ENCODE measurements at places on chromosomes 2 and 18. TPM values are rescaled to one million over a fixed set of nuclear protein-coding genes. Genes with fewer than 3 reads are reported as not detected.

Gene ICA1L
- total RNA-seq = 11.1 TPM

Gene CYS1
- total RNA-seq = 9.1 TPM

Gene G6PC2
- 0.14 TPM for total RNA-seq

Gene MRPS5
- 33.7 TPM for total RNA-seq

Gene LRRC30
- total RNA-seq = not detected

Gene RESP18
- not detected for total RNA-seq

Gene KDSR
- 54.2 TPM for total RNA-seq

Gene SATB2
- 5.3 TPM for total RNA-seq

Gene LRRTM1
- total RNA-seq = not detected

Gene ACSL3
- total RNA-seq = 52.2 TPM

Gene FN1
- 3,239 TPM for total RNA-seq

Gene LAMA1
- total RNA-seq = 4.0 TPM

Gene DNAJC5G
- total RNA-seq = 1.0 TPM

Gene EMILIN1
- total RNA-seq = 178 TPM

Gene KCNG2
- total RNA-seq = 0.38 TPM

Gene STARD6
- total RNA-seq = not detected

Gene SLC14A1
- 2.2 TPM for total RNA-seq

Gene RBKS
- total RNA-seq = 1.5 TPM

Gene PAX8
- 0.19 TPM for total RNA-seq

Gene GREB1L
- total RNA-seq = 1.0 TPM

Gene NAT8
- not detected for total RNA-seq

Gene CFC1
- total RNA-seq = not detected

Gene NR4A2
- 7.8 TPM for total RNA-seq

Gene EVX2
- not detected for total RNA-seq

Gene LHCGR
- 0.37 TPM for total RNA-seq

Gene RAX
- not detected for total RNA-seq

Gene FABP1
- not detected for total RNA-seq
